ENCODE measurements at places on chromosomes 3 and 15.

GRCh38 chr3:35502699-35503098 is 136.6 kb upstream of the ARPP21 start:
- no peak for DNase-seq

DNA sequence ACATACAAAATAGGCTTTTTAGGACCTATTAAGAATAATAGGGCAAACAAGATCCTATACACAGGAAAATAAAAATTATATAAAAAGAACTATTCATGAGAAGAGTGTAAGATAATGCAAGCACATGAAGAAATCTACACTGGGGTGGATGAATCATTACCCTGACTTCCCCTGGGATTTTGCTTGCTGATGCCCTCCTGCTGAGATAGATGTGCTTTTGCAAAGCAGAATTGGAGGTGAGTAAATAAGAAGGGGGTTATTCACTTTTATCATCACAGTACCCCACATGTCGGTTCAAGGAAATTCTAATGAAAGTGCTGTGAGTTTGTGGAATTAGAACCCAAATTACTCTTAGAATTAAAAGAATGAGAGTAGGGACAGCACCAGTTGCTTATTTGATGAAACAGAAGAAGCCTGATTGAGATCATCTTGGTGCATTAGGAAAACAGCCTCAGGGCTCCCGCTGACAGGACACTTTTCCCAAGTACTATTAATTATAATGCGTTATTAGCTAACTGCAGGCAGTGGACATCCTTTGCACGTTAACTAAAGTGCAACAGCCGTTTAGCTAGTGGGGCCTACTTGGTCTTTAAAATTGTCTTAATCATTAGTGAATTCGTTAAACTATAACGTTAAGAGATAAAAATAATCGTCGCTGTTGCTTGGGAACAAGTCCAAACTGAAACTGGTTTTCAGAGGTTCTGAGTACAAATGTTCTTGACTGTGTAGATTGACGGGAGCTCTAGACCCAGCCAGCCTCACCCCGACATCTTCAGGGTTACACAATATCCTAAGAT is 48.4 kb downstream of the SLC2A2 start:
- DNase-seq, result no peak

DNA sequence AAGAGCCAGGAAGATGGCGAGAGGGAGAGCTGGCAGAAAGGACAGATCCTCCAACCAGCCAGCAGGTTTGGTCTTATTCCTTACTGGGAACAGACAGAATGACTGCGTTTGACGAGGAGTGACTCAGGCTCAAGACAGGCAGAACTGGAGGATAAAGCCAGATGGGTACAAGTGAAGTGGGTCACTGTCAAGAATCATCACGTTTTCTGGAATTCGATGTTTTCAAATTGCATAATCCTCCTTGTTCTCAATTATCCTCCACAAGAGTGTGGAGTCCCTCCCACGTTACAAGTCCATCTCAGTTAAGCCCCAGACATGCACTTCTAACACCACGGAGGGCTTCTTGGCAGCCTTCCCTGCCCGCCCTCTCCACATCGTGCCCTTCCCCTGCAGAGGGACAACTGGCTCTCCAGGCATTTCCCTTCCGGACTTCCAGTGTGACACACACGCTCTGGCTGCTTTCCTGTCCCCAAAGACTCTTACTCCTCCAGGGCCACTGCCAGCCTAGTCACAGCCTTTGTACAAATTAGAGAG is 183.1 kb downstream of the CHST2 start:
- no peak for DNase-seq

- DNase-seq, result no peak
Observed at GRCh38 chr3:184227481-184227935, 1.9 kb upstream of the VWA5B2 start.

- no peak for DNase-seq
Observed at GRCh38 chr3:69201658-69202057, 79.3 kb upstream of the LMOD3 start.

- no peak for DNase-seq
Observed at GRCh38 chr15:58537033-58537432, 105.2 kb downstream of the LIPC start.

- DNase-seq, result no peak
Observed at GRCh38 chr3:112086875-112087524, 811 bp downstream of the C3orf52 start.

DNA sequence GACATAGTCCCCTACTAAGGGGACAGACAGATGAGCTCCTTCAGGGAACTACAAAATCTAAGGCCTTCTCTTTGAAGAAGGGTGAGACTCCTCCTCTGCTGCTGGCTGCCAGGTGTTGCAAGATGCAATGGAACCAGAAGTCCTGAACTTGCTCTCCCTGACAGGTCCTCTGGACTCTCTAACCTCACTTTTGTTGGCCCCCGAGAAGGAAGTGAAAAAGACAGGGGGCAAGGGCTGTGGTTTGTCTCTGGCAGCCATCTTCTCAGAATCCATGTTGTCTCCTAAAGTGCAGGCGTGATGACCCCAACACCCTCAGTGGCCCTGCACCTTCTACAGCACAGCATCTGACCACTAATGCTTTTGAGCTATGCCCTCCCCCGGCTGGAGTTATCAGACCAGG is 292.5 kb downstream of the CHST2 start:
- DNase-seq, result no peak

DNA sequence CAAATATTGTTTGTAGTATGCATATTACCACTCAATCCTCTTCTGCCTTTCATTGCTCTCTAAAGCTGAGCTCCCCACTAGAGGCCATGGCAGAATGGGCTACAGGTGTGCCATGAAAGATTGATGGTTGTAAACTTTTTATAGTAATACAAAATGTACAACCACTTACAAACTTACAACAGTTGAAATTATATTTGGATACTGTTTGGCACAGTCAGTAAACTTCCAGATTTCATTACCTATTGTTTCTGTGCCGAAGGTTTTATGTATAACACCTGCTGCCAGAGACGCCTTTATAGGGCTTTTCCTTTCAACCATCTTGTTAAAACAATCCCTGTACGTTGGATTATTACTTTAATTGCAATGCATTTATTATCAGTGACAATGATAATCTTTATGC is 7.0 kb downstream of the ROPN1 start:
- DNase-seq, result no peak

DNA sequence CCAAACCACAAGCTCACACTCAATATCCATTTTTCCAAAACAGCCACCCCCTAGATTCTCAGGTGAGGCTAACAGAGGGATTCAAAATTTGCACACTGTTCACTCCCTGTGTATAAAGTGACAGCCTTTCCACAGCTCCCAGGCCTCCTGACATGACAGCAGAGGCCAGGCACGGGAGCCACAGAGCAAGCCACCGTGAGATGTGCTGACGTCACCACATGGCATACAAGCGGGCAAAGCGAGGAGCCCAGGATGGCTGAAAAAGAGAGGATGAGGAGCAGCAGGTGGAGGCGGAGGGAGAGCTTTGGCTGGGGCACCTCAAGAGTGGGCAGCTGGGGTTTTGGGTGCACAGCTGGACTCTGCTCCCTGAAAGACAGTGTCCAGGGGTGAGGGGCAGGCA is 27.1 kb downstream of the EHD4 start:
- DNase-seq, result no peak

DNA sequence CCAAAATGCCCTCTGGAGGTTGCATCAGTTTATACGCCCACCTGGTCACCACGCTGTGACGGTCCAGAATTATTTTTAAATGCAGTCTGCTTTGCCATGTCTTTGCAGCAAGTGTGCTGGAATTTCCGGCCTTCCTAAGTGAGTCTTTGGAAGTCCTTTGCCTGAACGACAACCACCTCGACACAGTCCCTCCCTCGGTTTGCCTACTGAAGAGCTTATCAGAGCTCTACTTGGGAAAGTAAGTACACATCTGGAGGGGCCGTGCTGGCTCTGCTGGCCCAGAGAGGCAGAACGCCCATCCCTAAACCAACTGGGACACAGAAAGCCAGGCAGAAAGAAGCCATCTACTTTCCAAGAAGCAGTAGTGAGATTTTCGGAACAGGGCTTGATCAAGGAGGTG is 101.8 kb downstream of the LRRK1 start:
- no peak for DNase-seq

DNA sequence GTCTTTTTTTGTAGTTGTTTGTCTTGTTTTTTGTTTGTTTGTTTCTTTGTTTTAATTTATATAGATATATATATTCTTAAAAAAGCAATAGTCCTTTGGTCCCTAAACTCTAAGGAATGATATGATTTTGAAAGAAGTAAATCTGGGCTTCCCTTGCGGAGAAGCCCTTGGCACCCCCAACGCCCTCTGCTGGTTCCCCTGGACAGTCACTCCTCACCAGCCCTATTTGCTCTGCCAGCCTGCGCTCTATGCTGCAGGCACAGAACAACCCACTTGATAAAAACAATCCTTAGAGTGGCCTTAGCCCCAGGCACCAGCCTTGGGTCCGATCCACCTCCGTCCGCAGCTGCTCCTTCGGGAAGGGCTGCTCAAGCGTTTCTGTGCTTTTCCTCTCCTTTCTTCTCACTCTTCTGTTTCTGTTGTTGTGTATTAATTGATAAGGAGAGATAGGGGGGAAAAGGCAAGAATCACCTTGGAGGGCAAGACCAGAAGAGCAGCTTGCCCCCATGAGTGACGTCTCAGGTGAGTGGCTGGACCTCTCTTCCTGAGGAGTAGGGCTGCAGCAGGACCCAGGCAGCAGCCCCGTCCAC is 13.7 kb upstream of the PARP6 start:
- no peak for DNase-seq

- DNase-seq, result no peak
Observed at GRCh38 chr3:19103510-19103909, 44.8 kb upstream of the KCNH8 start.

DNA sequence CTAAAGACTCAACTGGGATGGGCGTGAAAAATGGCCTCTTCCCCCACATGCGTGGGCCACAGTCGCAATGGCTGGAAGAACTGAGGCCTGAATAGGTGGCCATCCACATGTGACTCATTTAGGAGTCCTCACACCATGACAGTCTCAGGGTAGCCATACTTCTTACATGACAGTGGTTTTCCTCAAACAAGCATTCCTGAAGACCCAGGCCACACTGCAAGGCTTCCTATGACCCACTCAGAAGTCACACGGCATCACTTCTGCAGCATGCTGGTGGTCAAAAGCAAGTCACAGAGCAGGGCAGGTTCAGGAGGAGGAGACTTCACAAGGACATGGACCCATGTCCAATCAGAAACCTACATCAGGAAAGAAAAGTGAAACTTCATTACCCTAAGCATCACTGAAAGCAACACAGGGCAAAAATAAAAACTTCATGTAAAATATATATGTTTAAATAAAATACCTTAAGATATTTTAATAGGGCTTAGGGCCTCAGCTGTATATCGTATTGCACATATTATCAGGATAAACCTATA is 257.1 kb downstream of the OPA1 start:
- no peak for DNase-seq

GRCh38 chr3:52240059-52240885 is 1.3 kb upstream of the TWF2 start:
- DNase-seq, result no peak
